CD4-positive, alpha-beta T cell treated with Interleukin-6 at 100 ng/mL for 8 hours (primary cell): ENCODE measurements at places on chromosomes 5 and 9.

DNA sequence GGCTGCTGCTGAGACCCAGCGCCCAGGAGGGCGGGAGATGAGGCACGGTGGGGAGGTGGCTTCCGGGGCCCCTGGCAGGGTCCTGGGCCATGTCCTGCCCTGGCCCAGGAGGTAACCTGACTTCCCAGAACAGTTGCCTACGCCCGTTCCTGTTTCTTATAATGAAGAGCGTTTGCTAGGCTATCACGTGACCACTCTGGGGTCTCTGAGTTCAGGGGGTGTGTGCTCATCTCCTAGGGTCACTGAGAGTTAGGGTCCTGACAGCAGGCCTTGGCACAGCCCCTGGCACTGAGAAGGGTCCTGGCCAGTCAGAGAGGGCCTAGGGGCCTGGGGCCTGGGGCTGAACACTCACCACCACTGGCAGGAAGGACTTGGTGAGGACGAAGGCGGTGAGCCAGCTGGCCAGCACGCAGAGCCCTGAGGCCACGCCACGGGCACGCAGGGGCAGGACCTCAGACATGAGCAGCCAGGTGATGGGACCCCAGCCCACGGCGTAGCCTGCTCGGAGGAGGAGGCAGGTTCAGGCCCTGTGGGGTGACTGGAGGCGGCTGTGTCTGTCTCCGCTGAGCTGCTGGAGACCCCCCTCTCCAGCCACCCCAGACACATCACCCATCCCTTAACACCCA lies 6.0 kb downstream of the SLC2A6 start:
- no peak for DNase-seq

GRCh38 chr9:89853161-89853560 lies 248.3 kb downstream of the GADD45G start:
- DNase-seq: no peak

- DNase-seq: no peak
These were observed 164.5 kb downstream of the DCP2 start for GRCh38 chr5:113140837-113141671.

- DNase-seq: no peak
These were observed 113.2 kb upstream of the RANBP3L start for GRCh38 chr5:36414869-36415282.

- peak; percentile 79 for DNase-seq
These were observed at the start of gene ANKRD33B for GRCh38 chr5:10563945-10564837. Gene ANKRD33B, plus strand, starts transcription at chr5:10564070. Its CDS starts 398 bp downstream, at chr5:10564468.

GRCh38 chr5:69527128-69527770 lies 32.7 kb upstream of the GTF2H2C start:
- DNase-seq: no peak

DNA sequence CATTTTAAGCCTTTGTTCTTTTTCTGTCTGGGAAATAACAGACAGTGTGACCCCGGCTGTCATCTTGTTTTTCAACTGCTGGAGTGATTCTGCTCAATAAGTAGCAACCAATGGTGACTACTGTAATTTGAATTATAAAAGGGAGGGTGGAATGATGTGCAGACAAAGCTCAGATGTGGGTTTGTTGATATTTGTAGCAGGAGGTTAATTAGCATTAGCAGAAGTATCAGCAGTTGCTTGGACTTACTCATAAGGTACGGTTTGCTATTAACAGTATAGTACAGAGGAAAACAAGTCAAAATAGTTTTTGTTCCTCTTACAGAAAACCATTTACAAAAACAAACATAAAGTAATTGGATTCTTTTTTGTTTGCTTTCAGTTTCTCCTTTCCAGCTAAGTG lies 140.4 kb downstream of the TUSC1 start:
- DNase-seq: no peak

DNA sequence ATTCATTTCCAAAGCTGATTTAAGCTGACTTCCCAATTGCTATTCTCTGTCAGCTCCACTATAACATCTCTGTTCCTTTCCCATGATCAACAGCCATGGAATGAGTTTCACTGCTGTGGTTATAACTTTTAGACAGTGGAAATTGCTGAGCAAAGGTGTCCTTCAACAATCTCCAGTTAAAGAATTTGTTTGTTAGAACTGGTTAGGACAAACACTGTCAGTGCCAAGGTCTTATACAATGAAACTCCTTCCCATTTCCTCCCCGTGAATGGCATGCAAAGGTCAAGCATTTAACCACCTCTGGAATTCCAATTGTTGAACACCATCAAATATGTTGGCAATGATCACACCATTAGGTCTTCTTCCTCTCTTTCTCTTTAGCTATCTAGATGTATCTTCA lies 45.7 kb upstream of the GHR start:
- no peak for DNase-seq

- DNase-seq: no peak
These were observed 28.4 kb upstream of the TNFSF8 start for GRCh38 chr9:114958844-114959235.

DNA sequence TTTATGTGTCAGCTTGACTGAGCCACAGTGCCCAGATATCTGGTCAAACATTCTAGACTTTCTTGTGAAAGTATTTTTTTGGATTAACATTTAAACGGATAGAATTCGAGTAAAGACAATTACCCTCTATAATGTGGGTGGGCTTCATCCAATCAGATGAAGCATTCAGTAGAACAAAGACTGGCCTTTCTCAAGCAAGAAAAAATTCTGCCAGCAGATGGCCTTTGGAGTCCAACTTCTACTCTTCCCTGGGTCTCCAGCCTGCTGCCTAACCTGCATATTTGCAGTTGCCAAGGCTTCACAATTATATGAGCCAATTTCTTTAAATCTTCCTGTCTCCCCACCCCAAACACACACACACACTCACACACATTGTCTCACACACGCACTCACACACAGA lies 86.4 kb downstream of the MED10 start:
- DNase-seq: no peak

GRCh38 chr5:39074017-39074814 lies at the start of gene RICTOR:
Gene RICTOR, minus strand, starts transcription at chr5:39074399. Its CDS starts 22 bp downstream, at chr5:39074377.
- peak; percentile 87 for DNase-seq

- no peak for DNase-seq
These were observed 190.5 kb downstream of the PIK3R1 start for GRCh38 chr5:68405784-68406743.

DNA sequence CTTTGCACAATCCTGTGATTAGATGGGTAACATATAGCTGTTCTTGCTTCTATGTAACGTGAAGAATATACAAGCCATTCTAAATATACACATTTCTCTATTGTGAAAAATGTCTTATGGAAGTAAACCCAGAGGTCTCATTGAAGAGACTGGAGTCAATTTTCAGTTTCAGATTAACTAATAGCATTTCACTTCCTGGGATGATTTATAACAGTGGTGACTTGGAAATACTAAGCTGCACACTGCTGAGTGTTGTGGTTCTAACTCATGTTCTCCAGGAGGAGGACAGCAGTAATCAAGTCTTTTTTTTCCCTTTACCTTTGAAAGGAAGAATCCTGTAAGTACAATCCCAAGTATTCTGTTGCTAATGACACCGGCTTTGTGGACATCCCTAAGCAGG lies 3.3 kb downstream of the CTSL start:
- DNase-seq: no peak

DNA sequence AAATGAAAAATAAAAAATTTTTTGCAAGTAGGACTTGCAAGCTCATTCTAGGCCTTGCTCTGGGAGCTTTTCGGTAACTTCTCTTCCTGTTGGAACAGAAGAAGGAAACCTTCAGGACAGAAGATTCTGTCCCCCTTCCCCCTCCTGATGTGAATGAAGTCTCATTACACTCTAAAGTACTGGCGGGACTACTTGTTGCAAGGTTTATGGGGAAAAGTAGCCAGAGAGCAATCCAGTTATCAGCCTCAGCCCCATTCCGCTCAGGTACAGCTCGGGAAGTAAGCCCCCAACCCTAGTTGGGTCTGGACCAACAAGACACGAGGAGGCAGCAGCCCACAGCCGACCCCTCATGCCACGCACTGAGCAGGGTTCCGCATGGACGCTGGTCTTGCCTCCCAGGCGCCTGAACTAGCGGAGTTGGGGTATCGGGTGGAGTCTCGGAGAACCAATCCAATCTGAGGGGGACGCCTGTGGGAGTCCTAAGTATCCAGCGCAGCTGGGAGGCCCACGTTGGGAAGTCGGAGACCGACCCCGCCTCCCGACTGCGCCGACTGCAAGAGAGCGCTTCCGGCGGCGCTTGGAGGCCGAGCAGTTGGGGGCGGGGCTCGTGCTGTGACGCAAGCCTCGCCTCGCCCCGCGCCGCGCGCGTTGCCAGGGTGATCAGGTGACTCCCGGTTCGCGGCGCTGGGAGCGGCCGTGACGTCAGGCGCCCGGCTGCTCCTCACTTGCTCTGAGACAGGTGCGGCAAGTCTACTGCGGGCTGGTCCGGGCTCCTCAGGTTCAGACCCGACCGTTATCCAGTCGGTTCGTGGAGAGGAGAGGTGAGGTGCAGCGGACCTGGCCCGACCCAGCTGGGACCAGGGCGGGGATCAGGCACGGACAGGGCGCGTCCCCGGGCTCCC lies at the start of gene CYSTM1:
Gene CYSTM1, plus strand, starts transcription at position 724 of the 902 bp plus-strand sequence. CDS start 19,278 bp downstream, outside the sequence.
- peak; percentile 95 for DNase-seq

DNA sequence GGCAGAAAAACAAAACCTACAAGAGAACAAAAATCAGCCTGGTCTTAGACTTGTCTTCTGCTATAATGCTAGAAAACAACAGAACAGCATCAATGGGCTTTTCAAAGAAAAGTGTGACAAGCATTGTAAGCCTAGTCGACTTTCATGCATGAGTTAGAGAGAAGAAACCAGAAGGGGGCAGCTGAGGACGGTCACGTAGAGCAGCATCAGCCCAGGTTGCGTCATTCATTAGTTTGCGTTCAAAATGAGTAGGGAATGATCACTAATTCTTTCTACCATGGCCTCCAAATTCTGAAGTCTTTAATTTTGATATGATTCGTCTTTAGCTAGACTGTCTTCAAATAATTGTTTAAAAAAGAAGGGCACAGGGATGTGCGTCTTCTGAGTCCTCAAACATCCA lies 4.7 kb upstream of the ISCA1 start:
- peak; percentile 16 for DNase-seq

DNA sequence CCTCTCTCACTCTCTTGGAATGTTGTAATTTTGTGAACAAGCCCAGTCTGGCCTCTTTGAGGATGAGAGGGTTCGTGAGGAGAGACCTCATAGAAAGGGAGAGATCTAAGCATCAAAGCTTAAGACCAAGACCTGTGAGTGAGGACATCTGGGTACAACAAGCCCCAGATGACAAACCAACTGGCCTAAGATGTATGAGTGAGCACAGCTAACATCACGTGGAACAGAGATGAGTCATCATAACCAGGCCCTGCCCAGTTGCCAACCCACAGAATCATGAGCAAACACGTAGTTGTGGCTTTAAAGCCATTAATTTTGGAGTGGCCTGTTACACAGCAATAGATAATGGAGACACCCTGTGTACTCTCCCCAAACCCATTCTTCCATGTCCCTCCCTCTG lies 439.1 kb upstream of the KIF2A start:
- no peak for DNase-seq

DNA sequence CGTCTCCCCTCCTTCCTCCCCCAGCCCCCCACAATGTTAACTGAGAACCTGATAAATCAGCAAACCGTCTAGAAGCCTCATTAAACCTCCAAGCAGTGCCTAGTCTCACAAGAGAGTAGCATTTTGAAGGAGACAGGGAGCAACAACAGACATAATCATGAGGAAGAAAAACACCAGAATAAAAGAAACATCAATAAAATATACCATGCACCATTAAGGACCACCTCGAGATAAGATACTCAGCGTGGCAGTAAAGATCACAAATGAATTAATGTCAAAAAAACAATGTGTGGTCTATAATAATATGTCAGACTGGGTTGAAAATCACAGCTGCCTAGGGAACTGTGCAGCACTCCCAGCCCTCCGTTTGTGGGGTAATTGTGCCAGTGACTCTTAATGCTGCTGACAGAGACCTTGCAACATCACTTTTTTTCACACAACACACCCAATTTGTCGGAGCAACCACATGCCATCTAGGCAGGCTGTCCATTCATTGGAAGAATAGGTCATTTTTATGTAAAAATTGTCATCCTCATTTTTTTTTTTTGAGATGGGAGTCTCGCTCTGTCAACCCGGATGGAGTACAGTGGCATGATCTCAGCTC lies 450.8 kb upstream of the WWC1 start:
- DNase-seq: no peak

DNA sequence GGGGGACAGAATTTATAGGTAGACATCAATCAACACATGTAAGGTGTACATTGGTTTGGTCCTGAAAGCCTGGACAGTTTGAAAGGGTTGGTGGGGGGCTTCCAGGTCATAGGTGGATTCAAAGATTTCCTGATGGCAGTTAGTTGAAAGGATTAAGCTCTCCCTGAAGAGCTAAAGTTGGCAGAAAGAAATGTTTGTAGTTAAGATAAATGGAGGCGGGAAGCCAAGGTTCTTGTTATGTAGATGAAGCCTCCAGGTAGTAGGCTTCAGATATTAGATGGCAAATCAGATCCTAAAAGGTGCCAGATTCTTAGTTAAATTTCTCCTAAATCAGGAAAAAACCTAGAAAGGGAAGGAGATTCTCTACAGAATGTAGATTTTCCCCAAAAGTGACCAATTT lies 9.0 kb upstream of the LRRTM2 start:
- no peak for DNase-seq
